Caudate nucleus (tissue), 63 donors: ENCODE measurements at places on chromosomes 7 and 10.

DNA sequence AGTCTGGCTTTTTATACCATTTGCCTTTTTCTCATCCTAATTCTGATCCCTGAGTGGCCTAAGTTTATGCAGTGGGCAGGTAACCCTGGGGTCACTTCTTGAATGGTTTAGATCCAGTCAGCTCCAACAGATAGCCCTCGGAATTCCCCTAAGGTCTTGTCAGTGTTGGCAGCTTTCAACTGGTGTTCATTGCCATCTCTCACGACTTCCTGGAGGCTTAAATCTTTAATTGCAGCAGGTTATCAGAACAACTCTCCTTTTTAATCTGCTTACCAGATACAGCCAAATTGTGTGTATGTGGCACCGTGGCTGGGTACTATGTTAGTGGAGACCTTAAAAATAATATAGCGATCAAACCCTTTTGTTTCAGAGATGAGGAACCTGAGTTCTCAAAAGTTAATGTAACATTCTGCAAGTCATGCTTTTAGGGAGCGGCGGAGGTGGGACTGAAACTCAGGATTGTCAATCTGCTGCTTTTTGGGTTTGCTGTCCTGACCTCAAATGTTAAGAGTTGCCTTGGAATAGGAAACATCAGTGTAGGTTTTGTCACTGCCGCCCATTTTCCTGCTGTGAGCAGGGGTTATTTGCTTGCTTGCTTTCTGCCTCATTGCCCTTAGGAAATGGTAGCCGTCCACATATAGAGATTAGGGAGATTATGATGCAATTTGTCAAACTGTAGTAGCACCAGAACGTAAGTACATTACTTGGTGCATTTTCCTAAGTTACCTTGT, 818 bp downstream of the DLD start:
- DNase-seq = no peak

- DNase-seq = no peak
Observed at GRCh38 chr7:108459922-108460551, 3.8 kb upstream of the NRCAM start.

DNA sequence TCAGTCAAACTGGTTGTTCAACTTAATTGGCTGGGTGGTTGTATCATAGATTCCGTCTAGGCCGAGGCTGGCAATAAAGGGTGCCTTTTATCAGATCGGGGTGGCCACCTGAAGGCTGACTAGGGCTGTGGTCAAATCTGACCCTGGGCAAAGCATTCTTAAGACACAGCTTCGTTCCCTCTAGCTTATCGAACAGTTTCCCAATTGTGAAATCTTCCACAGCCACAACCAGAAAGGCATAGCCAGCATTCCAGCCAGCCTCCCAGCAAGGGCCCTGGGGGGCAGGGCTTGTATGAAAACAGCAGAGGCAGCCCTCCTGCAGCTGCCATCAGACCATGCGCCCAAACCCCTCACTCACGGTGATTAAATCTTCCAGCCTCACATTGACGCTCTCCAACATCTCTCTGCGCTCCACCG, 42.5 kb upstream of the TMEM213 start:
- no peak for DNase-seq

DNA sequence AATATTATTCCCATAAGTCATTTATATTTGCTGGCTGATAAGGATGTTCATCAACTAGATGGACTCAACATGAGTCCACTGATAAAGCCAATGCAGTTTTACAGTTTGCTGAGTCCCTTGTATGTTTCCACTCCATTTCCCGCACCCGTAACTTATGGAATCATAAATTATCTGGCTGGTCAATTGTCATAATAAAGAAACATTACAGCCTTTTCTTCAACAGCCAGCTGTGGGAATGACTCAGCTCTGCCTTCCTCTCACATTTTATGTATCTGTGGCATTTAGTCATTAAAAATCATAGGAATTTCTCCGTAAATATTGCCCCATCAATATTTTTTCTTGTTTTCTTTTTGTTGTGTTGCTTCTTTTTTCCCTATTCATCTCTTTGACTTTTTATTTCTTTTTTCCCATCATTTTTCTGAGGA, 22.3 kb upstream of the TMEM26 start:
- no peak for DNase-seq

- DNase-seq = no peak
Observed at GRCh38 chr10:97371696-97372095, 29.4 kb downstream of the RRP12 start.

DNA sequence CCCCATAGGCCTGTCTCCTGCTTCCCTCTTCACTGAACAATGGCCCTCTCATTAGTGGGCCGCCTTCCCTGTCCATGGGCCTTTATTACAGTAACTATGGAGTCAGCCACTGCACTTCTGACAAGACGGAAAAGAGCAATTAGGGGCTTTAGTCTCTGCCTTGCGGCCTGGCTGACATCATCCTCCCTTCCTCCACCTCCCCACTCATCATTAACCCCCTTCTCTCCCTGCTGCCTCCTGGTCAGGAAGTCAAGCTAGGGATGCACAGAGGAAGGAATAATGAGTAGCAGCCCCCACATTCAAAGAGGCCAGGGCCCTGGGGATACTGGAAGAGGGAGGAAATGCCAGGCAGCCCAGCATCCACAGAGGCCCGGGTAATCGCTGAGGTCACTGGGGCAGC, 101.6 kb upstream of the PLXNA4 start:
- DNase-seq = no peak
